ENCODE measurements at places on chromosomes 2 and 18.

DNA sequence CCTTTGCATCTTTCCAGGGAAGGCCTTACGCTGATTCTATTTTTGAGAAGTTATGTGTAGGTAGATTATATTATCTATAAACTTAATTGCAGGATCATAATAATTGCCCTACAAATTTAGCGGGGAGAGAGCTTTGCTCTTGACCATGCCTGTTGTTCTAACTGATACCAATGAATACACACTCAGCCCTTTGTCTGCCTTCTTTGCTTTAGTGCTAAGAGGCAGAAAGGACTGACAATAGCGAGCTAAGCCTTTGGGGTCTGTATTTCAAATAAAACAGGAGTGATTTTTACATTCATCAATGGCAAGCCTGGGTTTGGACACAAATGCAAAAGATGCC, 115.3 kb upstream of the STON1 start:
- DNase-seq, result no peak

DNA sequence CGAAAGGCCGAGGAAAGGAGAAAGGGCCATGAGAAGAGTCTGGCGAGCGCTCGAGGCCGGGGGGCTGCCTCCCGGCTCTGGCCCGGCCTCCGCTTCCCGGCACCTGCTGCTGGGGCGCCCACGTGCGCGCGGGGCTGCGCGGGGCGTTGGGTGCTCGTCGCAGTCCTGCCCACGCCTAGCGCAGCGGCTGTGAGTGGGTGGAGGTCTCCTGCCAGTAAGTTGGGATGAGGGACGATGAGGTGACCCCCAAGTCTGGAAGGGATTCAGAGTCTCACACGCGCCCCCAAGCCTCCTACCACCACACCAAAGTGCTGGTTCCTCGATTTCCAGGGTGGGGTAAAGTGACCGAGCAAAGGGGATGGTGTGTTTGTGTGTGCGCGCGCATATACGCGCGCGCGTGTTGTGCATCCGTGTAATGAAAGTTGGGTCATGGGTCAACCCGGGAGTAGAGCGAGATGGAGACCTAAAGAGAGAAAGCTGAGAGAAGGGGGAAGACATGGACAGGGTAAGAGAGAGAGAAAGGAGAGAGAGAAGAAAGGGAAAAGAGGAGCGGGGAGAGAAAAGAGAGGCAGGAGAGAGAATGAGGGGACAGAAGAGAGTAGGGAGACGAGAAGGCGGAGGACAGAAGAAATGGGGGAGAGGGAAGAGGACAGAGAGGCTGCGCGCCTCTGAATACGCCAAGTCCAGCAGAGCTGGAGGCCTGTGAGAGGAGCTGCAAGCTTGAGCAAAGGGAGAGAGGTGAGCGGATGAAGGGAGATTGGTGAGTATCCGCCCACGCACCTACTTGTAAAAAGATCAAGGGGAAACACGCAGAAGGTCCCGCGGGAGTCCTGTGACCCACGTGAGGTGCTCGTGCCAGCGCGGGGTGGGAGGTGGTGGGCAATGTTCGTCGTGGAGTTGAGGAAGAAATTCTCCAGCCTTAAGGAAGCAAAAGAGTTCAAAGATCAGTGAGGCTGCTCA, 1.7 kb upstream of the NETO1 start:
- no peak for DNase-seq

GRCh38 chr2:241870611-241871537, 1.3 kb downstream of the RTP5 start:
- no peak for DNase-seq

DNA sequence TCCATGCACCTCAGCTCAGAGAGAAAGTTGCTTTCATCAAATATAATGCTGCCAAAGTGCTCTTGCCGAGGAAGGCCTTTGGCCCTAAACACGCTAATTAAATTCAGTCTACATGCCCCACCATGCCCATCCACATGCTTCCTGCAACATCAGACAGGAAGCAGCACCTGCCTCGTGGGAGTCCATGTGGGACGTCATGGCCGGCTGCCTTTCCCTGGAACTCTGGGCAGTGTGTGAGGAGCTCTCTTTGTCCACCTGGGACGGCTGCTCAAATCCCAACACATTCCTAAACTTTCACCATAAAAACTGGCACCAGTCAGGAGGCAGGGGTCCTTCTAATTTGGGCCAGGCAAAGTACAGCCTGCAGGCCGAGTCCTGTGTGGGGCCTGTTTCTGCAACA, 23.1 kb downstream of the FAM178B start:
- no peak for DNase-seq

- no peak for DNase-seq
These were observed 6.1 kb upstream of the DCC start for GRCh38 chr18:52333860-52334259.

DNA sequence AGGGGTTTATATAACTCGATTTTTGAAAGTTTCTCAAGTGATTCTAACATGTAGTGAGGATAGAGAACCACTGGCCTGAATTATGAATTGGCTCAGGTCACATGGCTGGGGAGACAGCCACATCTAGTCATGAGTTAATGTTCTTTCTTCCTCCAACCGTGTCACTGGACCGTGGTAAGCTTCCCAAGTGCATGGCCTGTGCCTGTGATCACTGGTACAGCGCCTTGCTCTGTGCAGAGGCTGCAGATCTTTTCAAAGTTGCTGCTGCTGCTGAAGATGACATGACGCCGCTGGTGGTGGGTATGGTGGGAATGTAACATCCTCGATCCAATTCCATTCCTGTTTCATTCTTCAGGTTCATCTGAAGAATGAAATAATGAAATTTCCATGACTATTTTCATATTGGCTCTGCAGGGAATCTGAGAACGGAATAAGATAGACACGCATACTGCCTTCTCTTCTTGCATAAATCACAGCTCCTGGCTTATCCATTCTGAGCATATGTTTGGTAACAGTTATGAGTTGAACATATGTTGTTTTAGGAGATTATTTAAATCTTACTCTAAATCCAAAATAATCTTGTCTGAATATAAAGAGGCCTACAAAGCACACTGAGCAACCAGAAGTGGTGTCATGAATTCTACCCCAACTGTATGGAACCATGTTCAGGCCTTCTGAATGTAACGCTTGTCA, 100.5 kb upstream of the THSD7B start:
- DNase-seq, result no peak

DNA sequence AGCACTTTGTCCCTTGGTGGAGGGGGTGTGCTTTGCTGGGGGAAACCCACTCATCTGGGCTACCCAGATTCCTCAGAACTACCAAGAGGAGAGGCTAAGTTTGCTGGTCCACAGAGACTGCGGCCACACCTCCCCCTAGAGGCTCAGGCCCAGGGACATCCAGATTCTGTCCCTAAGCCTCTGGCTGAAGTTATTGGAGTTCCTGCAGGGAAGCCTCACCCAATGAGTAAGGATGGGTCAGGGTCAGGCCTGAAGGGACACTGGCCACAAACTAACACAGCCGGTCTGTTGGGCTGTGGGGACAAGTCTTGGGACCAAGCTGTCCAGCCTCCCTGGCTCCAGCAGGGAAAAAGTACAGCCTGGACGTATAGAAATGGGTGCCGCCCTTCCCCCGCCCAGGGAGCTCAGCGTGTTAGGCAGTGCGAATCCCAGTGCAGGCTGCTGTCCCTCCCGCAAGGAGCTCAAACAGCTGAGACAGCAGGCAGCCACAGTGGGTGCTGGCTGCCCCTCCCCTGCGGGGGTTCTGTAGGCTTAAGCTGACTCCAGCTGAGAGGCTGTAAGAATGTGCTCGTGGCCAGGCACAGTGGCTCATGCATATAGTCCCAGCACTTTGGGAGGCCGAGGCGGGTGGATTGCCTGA, 86.9 kb upstream of the ARL5A start:
- DNase-seq, result no peak

DNA sequence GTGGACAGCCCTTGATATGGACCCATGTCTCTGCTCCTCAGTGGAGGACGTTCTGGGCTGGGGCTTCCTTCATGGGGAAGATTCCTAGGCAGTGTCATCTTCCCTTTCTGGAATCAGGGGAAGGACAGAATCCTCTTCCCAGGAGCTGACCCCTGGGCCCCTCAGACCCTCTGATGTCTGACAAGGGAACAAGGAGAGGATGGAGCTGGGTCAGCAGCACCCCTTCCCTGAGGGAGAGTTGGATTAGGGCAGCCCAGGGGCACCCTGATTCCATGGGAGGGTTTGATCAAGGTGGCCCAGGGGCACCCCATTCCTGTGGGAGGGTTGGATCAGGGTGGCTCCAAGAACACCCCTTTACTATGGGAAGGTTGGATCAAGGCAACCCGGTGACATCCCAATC, 86.5 kb downstream of the ACKR3 start:
- no peak for DNase-seq

- DNase-seq, result no peak
These were observed 383.0 kb upstream of the LRRTM1 start for GRCh38 chr2:80687524-80687923.

- no peak for DNase-seq
These were observed 193.6 kb downstream of the MTCL1 start for GRCh38 chr18:8899000-8899399.

DNA sequence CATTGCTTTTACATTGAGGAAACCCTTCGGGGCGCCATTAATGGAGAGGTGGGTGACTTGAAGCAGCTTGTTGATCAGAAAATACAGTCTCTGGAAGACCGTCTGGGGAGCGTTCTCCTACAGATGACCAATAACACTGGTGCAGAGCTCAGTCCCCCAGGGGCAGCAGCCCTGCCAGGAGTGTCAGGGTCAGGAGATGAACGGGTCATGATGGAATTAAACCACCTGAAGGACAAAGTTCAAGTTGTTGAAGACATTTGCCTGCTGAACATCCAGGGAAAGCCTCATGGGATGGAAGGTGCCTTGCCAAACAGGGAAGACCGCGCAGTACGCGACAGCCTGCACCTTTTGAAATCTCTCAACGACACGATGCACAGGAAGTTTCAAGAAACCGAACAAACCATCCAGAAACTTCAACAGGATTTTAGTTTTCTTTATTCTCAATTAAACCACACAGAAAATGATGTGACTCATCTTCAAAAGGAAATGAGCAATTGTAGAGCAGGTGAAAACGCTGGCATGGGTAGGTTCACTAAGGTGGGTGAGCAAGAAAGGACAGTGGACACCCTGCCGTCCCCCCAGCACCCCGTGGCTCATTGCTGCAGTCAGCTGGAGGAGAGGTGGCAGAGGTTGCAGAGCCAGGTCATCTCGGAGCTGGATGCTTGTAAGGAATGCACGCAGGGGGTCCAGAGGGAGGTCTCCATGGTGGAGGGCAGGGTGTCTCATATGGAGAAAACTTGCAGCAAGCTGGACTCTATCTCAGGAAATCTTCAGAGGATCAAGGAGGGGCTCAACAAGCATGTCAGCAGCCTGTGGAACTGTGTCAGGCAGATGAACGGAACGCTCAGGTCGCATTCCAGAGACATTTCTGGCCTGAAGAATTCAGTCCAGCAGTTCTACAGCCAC, 45.0 kb downstream of the EMILIN2 start:
- no peak for DNase-seq

DNA sequence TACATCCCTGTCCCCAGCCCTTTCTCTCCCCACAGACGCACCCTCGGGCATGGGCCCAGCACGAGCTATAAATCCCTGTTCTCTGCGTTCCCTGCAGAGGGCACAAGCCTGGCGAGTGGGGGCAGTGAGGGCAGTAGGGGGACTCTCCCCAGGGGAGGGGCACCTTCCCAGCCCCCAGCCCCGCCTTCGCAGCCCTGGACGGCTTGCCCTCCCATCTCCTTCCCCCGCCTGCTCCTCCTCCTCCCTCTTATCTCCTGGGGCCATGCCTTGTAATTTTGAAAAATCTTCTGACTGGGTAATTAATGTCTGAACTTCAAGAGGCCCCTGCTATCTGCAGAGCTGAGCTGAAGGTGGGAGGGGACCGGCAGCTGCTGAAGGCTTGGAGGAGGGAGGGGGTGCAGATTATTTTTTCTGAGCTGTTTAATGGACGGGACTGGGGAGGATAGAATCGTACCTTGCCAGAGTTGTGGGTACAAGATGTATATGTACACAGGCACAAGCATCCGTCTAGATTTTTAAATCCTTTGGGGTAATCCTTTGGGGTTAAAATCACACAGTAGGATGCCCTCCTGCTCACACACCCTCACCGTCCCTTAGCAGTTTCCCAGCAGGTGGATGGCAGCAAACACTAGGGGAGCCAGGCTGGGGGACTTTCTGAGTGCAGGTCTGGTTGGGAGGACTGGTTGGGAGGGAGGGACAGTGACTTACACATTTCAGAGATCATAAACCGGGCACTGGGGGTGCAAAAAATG, 121.9 kb downstream of the SMAD7 start:
- DNase-seq, result no peak

DNA sequence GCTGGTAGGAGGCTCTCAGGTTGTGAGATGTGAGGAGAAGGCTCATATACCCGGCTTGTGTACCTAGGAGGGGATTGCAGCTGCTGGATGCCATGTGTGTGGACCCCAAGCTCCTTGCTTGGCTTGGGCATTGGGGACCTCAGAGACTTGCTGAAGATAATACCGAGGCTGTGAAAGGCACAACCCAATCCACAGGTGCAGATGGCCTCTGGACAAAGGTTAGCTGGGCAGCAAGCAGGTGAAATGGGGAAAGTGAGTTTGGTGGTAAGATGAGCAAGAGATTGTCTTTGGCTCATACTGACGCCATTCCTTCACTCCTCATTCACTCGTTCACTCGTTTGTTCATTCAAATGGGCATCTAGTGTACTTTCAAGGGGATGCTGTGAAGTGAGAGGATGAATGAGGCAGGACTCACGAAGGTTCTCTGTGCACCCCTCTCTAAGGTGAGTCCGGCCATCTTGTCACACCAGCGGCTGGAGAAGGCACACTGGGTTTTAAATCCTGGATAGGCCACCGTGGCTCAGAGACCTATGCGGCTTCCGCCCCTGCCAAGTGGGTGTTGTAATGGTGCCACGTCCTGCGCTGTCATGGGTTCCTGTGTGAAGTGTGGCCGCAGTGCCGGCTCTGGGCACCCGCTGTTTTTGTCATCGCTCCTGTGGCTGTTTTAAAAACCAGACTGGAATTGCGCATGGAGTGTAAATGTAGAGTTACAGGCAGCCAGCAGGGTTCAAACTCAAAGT, 13.7 kb downstream of the FBLN7 start:
- no peak for DNase-seq

- DNase-seq, result no peak
These were observed 96.3 kb upstream of the RNF152 start for GRCh38 chr18:61989138-61989537.

DNA sequence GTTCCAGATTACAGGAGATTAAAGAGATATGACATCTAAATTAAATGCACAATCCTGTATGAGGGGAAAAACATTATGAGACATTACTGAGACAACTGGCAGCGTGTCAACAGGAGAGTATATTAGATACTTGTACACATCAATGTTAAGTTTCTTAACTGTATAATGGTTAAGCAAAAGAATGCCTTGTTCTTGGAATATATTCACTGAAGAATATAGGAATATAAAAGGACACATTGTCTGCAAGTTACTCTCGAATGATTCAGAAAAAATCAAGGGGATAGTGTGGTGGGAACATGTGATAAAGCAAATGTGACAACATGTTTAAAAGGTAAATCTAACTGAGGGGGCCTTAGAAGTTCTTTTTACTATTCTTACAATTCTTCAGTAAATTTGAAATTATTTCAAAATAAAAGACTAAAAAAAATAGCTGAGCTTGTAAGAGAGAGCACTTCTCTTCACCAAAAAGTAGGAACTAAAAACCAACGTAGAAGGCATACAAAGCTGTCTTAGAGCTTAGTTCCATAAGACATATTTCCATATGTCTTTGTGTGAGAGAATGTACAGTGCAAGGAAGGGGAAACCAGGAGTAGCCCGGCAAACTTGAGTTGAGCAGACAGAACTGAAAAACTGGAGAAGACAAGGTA, 7.5 kb downstream of the WDPCP start:
- DNase-seq, result no peak
